ENCODE measurements at places on chromosomes 2 and 18.
A peak's percentile ranks its signal among the peaks of the same experiment; 100 is the strongest.

- DNase-seq = no peak
These were observed 38.8 kb downstream of the EPHA4 start for GRCh38 chr2:221533299-221533698.

DNA sequence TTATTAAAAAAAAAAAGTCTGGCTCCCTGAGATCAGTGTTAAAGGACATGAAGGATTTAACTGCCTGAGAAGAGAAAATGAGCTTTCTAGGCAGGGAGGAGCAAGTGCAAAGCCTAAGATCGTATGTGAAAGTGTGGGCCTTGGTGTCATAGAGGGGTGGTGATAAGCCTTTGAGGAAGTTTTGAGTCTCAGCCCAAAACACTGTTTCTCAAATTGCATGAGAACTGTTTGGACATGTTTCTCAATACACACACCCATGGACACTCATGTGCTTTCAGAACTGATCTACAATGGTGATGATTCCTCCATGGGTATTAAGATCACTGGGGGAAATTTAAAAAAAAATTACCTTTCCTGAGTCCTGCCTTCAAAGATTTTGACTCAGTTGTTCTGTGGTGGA is 336.7 kb upstream of the RND3 start:
- DNase-seq = no peak

GRCh38 chr2:45839508-45840251 is 188.2 kb downstream of the PRKCE start:
- DNase-seq = no peak

DNA sequence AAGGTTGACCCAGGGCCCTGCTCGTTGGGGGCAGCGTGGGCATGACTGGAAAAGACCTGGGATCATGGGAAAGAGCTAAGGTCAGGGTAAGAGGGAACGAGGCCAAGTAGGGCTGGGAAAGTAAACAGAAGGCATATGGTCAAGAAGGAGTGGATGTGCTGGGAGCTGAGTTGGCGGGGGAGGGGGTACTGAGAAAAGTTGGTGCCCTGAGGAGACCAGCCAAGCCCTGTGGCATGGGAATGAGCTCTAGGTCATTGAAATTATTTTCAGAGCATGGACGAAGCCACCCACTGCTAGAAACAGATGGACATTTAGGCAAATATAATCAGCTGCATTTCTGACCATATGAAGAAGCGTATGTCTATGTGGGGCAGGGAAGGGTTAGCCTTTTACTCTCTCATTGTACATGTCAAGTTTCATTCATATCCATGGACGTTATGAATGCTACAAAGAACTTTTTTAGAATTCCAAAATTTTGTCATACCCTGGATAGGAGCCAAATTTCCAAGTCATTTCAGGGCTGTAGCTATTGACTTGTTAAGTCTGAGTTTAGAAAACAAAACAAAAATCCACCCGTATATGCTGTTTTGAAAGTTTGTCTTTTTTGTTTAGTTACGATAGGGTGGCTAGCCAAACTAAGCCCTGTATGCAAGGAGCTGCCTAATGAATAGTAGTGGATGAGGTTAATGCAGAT is 19.1 kb downstream of the MAPRE2 start:
- no peak for DNase-seq

GRCh38 chr2:66317268-66317890 is 117.5 kb upstream of the MEIS1 start:
- DNase-seq = no peak

- no peak for DNase-seq
These were observed 43.4 kb upstream of the SEC11C start for GRCh38 chr18:59096098-59096789.

DNA sequence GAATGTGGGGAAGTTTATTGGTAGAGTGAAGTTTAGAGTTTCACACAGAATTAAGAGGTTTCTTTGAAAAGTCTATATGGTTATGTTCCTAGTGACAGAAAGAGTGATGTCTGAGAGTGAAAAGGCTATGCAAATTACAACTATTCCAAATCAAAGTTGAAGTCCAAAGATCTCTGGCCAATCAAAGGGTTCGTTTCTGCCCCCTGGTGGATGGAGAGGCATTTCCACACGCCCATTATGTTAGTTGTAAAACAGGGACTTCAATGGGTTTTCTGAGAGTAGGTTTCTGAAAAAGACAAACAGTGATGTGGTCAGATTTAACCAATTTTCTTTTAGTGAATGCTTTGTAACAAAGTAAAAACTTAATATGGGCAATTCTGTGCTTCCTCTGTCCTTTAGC is 441.5 kb upstream of the POU3F3 start:
- no peak for DNase-seq

DNA sequence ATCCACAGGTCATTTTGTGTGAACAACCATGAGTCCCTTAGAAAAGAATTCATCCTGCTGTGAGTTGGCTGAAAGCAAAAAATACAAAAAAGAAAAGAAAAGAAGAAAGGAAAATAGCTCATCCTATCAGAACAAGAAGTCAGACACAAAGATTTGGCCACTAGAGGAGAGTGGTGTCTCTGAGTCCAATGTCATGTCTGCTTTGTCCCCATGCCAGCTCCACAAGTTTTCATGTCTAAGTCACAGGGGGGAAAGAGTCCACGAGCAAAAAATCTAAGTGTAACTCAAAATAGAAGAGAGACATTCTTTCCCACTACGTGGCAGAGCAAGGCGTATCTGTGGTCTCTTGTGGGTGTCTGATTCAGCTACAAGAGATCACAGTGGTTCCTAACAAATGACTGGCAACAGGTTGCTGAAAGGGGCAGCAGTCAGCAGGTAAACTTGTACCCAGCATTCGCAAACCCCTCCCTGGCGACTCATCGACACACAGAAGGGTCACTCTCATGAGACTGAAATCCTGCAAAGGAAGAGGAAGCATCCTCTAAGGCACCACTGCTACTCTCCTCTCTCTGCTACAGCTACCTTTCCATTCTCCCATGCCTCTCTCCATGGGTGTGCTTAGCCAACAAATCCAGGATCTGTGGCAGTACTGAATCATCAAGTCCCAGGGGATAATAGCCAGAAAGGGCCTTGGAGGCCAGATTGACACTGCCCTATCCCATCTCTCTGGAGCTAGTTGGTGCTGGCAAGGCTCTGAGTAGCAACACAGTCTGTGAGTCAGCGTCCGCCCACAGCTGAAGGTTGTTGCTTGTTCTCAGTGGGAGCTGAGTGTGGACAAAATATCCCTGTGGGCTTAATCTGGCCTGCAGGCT is 123.0 kb upstream of the SLC39A10 start:
- peak; percentile 95 for DNase-seq

DNA sequence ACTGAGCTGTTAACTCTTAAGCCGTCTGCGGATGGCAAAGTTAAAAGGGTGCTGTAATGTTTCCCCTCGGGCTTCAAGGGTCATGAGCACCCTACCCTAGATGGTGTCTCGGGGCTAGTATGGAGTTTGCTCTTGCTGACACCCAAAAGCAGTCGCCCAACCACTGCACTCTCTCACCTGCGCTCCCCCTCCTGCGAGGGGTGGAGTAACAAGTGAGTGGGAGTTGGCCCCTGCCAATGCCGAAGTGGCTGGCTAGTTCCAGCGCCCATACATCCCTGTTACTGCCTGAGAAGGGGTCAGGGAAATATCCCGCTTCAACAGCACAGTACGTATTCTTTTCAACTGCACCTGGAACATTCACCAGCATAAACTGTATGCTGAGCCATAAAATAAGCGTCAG is 47.5 kb downstream of the FAM117B start:
- no peak for DNase-seq

GRCh38 chr2:123771928-123772632 is 253.0 kb upstream of the CNTNAP5 start:
- no peak for DNase-seq

- DNase-seq = peak; percentile 94
These were observed 30.2 kb downstream of the ARHGAP25 start for GRCh38 chr2:68764806-68765311.

DNA sequence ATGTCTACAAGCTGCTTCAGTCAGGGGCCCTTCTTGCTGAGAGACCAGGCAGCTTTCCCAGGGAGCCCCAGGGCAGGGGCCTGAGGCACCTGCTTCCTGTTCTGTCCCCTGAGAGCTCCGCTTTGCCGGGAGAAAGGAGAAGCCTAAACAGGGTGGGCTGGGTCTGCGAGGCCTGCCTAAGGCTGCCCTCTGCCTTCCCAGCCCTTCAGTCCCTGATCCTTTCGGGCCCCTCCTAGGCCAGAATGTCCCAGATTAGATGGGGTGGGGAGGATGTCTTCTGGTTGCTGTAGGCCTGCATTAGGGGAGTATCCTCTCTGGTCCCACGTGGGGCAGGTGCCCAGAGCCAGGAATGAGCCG is 72.4 kb downstream of the TGOLN2 start:
- DNase-seq = no peak

GRCh38 chr18:61946449-61946848 is 53.6 kb upstream of the RNF152 start:
- DNase-seq = peak; percentile 86

GRCh38 chr18:58168221-58168620 is 124.2 kb downstream of the NEDD4L start:
- peak; percentile 16 for DNase-seq

- DNase-seq = no peak
These were observed 51.6 kb upstream of the ZNF532 start for GRCh38 chr18:58813105-58813504.

DNA sequence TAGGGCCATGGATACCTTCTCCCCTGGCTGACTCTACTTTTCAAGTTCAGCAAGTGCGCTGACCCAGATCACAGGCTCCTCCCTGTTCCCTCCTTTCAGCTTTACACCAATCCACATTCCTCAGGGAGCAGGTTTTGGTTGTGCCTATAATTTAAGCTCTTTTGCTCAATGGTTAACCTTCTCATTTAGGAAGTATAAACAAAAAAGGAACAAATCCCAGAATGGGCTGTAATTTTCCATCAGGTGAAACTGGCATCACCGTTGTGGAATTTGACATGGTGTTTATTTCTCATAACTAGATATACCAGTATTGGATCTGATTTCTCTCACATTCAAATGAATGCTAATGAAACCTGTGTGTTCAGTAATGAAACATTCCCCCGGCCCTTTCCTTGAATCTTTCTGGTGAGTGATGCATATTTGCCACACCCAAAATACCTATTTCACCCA is 13.6 kb downstream of the STRN start:
- no peak for DNase-seq

- no peak for DNase-seq
These were observed 156.6 kb downstream of the DOK6 start for GRCh38 chr18:69557282-69557681.

DNA sequence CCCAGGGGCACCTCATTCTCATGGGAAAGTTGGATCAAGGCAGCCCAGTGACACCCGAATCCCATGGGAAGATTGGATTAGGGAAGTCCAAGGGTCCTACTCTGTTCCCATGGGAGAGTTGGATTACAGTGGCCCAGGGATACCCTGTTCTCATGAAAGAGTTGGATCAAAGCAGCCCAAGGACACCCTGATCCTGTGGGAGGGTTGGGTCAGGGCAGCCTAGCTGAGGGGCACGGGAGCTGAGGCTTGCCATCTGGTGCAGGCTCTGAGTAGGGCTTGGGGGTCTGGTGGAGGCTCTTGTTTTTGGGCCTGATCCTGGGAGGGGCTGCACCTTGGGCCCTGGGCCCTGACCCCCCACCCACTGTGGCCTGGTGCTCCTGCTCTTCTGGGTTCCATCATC is 87.1 kb downstream of the ACKR3 start:
- no peak for DNase-seq

DNA sequence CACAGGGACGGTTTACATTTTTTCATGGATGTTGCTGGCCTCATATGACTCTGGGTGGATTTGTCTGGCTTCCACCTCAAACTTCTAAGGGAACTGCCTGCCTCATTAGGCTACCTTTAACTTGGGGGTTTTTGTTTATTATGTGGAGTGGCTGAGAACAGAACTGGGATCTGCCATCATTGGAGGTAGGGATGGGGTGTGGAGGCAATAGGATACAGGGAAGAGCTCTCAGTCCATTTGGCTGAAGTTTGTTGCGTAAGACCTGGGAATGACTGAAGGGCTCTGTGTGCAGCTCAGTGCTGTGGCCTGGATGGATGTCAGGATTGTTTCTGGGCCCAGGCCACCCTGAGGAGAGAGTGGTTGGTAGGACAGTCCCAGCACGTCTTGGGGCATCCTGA is 31.2 kb downstream of the ASB1 start:
- DNase-seq = no peak

- no peak for DNase-seq
These were observed 7.5 kb downstream of the RPE start for GRCh38 chr2:210009896-210010295.

- DNase-seq = peak; percentile 62
These were observed 14.9 kb upstream of the FAP start for GRCh38 chr2:162258169-162258568.

- peak; percentile 41 for DNase-seq
These were observed 16.2 kb downstream of the TOGARAM2 start for GRCh38 chr2:28997237-28997846.

- DNase-seq = no peak
These were observed 232.6 kb upstream of the PXDN start for GRCh38 chr2:1976728-1977416.

- DNase-seq = peak; percentile 68
These were observed 46.7 kb upstream of the ITGA6 start for GRCh38 chr2:172380436-172381274.

DNA sequence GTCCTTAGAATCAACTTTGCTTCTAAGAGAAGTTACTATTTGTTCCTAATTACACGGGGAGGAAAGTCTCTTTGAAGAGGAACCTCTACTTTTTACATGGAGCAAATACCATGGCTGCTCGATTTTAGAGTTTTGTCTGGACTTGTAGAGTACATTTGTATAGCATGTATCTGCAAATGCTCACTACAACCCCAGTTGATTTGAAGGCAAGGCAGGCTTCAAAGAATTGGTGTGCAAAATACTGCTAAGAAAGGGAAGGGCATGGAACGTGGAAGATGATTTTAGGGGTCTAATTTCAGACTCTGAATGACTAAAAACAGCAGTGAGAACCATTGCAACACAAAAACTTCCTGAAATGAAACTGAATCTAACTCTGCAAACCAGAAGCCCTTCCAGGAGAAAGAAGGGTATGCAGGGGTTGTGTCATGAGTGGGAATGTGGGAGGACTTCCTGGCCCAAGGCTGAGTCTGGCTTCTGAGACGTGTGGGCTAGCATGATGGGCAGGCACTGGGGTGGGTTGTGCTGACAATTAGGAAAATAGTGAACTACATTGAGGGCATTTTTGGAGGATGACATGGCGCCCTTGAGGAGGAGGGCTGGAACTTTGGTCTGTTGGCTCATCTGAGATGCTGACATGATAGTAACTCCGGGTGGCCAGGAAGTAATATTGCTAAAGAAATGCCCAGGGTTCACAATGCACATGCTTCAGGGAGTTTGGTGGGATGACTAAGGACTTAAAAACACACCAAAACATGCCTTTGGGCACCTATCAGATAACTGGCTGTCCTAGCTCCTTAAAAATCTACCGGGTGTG is 18.9 kb upstream of the IL1R2 start:
- peak; percentile 57 for DNase-seq

All from astrocyte (in vitro differentiated cells and primary cell).